T follicular helper cell (primary cell): ENCODE measurements at places on chromosomes 6 and 20.

DNA sequence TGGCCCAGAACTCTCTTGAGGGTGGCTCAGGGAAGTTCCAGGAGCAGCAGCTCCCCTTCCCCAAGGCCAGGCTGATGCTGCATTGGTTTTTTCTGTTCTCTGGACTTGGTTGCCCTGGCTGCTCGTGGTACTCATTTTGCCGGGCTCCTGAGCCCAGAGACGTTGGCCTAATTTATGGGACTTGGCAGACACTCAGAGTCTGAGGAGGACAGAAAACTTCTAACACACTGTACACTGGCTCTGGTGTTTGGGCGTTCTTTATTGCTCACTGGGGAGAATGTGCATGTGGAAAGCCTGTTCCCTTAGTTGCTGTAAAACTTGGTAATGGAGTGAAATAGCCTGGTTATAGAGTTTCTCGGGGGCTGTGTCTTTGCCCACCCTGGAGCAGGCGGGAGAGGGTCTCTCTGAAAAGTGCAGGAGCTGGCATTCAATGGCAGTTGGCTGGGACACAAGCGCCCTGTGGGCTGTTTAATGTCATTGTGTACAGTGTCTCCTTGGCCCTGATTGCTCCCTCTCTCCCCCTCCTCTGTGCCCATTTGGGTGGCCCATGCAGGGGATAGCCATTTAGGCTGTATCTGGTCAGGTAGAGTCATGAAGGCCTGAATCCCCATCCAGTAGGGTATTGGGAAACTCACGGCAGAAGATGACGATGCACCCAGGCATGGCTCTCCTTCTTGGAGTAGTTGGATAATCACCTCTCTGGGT lies 109.3 kb downstream of the CDC5L start:
- no peak for DNase-seq

- DNase-seq = no peak
These were observed 67.3 kb upstream of the E2F3 start for GRCh38 chr6:20334334-20334733.

GRCh38 chr6:45483501-45483900 lies 105.8 kb upstream of the SUPT3H start:
- DNase-seq = no peak

DNA sequence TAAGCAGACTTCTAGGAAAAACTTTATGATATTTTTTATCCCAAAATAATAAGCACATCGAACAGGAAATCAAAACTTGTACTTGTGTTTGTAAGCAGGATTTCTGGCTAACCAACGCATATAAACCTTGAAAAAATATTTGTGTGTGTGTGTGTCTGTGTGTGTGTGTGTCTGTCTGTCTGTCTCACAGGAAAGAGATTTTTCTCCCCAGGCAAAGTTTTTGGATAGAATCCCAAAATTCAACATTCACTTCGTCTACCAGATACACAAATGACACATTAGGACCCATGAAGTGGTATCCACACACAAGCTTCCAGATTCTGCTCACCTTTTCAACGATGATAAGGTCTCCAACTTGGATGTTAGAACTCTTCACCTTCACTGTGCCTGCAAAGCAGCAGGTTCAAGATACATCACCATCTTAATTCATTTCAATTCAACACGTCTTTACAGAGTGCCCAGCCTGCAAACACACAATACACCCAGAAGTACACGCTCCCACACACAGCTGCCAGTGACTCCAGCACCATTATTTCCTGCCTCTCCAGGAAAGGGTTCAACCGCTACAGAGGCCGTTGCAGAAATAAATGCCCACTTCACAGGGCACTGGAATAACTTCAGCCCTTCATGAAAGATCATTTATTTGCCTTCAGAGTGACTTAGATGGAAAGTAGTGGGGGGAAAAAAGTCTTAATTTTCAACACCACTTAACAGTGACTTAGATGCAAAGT lies 70.9 kb downstream of the ATP9A start:
- no peak for DNase-seq

DNA sequence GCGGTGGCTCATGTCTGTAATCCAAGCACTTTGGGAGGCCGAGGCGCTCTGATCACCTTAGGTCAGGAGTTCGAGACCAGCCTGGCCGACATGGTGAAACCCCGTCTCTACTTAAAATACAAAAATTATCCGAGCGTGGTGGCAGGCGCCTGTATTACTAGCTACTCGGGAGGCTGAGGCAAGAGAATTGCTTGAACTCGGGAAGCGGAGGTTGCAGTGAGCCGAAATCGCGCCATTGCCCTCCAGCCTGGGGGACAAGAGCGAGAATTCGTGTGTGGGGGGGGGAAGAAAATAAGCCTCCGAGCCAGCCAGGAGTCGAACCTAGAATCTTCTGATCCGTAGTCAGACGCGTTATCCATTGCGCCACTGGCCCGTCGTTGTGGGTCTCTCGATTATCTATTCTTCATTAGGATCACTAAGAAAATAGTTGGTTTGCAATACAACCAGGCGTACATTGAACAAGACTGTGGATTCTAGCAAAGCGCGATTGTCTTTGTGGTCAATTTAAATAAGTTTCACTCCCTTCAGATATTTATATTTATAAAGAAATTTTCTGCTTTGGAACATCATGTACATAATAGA lies 33.9 kb upstream of the PRSS16 start:
- no peak for DNase-seq

GRCh38 chr6:155325700-155326516 lies 11.6 kb upstream of the TFB1M start:
- DNase-seq = no peak

DNA sequence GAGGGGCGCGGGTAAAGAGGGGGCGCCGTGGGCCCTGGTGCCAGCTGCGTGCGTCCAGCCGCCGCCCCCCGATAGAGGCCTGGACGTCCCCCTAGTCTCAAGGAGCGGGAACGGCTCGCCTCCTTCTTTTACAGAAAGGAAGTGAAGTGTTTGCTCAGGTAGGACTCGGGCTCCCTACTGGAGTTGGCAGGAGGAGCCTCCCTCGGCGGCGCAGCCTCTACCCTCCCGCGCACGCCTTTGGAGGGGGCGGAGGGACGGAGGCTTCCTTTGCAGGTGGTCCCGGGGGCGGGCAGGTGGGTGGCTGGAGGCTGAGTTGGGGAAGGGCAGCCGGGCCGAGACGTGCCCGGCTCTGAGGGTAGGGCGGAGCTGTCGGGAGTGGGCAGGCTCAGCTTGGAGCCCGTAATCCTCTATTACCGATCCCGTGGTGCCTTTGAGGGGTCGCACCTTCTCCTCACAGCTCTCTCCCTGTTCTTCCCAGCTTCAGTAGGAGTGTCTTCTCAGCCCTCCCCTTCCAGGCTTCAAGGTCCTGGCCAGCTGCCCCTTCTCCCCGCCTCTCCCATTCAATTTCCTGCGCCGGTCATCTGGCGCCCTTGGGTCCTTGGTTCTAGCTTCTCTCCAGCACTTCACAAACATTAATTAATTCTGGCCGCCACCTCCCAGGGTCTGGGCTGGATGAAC lies 728 bp downstream of the ITPR3 start:
- no peak for DNase-seq

- DNase-seq = no peak
These were observed 36.3 kb downstream of the ZNF133 start for GRCh38 chr20:18324596-18325089.

GRCh38 chr20:57090590-57091560 lies 175.6 kb downstream of the BMP7 start:
- no peak for DNase-seq

- no peak for DNase-seq
These were observed 93.0 kb downstream of the TBC1D7 start for GRCh38 chr6:13235339-13235738.

DNA sequence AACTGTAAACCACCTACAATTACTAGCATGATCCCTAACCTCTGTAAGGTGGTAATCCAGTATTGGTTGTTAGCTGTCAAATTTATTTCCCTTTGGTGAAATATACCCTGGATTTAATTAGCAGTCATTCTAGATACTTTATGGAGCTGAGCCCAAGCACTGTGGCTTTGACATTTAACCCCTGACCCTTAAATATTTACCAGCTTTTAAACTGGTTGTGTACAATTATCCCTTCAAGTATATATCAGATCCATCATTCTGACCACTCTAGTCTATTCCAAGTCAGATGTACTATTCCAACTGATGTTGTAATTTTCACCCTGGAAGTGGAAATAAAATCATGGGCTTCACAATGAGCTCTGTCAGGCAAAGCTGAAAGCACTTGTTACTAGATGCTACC lies 229.6 kb downstream of the FOXC1 start:
- no peak for DNase-seq

DNA sequence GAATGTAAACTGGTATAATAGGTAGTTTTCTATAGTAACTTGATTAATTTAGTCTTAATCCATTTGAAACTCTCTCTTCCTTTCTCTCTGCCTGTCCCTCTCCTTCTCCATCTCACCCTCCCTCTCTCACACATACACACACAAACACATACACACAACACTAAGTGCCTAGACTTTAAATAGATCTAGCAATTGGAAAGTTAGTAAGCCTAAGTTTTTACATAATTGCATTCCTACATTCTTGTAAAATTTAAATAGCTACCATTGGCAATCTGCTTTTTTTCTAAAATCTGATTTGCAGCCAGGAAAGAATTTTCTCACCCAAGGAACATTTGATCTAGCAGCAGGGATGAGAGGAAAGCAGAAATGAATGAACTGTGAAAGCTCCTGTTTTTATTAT lies 15.7 kb downstream of the GFRA4 start:
- DNase-seq = no peak

DNA sequence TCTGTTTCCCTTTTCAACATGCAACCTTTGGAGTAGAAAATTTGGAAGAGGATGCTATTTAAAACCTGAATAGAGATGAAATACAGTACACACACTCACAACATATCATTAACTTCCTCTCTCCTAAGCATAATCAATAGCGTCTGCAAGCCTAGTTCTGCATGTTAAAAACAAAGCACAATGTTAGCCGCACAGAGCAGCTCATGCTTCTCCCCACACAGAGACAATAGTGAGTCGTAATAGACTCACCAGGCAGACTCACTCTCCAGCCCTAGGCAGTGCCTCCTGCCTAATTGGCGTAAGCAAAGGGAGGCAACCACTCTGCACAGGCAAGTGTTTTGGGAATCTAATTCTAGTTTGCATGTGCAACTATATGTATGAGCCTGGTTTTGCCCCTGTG lies 45.8 kb upstream of the ARID1B start:
- no peak for DNase-seq
